Stimulated activated CD4-positive, alpha-beta T cell treated with anti-CD3 and anti-CD28 coated beads, Interleukin-1b, Interleukin-23, amount 100 ng/mL, for 1 hour (primary cell): ENCODE measurements at places on chromosomes 16 and 17.

DNA sequence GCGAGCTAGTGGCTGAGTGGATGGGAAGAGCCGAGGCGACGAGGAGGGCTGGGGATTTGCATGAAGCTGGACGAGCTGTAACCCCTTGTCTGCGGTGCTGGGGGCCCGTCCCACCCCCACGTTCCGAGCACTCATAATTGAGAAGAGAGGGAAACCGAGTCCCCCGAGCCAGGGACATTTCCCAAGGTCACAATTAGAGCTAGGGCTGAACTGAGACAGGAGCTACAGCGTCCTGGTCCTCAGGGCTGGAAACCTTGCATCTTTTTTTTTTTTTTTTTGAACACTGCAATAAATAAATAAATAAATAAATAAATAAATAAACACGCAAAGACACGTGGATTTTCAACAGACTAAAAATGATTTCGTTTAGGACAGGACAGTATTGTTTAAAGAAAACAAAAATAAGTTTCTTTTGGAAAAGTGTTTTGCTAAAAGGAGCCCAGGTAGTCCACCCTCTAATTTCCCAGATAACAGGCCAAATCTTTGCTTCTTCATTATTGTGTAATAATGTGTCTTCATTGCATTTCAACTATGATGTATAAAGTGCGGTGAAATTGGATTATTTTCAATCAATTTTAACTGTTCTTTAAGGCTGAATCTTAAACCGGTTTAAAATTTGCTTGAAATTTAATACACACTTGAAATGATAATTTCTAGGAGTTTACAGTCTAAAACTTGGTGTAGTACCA, 992 bp downstream of the GDPD1 start:
- DNase-seq: no peak

- DNase-seq: no peak
Measured at GRCh38 chr17:78053777-78054468, 74.6 kb downstream of the TMC6 start.

DNA sequence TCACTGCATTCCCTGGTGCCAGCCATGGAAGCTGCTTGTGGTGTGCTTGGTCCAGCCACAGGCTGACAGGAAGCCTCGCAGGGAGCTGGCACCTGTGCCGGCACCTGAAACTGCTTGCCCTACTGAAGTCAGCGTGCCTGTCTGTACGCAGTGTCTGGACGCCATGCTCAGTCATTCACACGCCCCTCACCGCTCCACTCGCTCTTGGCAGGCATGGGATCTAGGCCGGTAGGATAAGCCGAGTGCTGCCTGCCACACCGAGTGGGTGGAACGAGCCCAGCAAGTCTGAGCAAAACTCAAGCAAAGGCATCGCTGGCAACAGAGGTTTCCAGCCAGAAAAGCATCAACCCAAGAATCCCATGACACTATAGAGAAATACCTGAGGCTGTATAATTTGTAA, 350.6 kb downstream of the CDH11 start:
- DNase-seq: no peak

GRCh38 chr16:31664683-31665482, 137.2 kb downstream of the AHSP start:
- no peak for DNase-seq

DNA sequence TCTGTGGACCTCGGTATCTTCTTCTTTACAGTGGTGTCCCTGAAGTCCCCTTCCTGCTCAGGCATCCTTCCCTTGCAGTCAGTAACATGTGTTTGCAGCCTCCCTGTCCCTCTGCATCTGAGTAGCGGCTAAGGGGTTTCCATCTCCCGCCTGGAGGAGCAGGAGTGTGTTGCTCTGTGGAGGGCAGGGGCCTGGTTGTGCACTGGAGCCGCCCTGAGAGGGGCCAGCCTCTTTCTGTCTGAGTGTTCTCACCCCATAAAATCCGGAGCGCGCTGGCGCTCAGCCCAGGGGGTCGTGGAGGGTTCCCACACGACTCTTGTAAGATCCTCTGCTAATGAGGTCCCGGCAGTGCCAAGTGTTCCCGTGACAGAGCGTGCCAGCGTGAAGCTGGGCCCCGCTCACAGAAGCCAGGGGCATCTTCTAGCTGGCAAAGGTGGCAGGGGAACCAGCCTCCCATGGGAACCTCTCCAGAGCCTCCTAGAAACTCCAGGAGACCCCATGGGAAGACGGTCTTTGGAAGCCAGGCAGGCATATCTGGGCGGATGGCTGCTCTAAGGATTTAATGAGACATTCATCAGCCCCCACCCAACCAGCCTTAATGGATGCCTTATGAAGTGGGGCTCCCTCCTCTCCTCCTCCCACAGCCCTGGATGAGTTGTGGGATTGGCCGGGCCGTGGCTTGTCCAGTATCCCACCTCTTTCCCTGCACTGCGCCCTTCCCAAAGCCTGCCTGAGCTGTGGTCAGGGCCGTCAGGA, 91.4 kb upstream of the GSE1 start:
- DNase-seq: no peak

GRCh38 chr17:28057731-28058246, 15.3 kb downstream of the NLK start:
- DNase-seq: no peak

DNA sequence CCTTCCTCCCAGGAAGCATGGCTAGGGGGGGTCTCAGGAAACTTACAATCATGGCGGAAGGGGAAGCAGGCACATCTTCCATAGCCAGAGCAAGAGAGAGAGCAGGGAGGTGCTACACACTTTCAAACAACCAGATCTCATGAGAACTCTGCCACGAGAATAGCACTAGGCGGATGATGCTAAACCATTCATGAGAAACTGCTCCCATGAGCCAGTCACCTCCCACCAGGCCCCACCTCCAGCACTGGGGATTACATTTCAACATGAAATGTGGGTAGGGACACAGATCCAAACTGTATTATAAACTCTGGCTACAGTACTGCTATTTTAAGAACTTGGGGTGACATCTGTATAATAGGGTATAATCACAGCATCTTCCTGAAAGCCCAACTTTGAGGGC, 83.1 kb upstream of the CACNG5 start:
- DNase-seq: no peak

DNA sequence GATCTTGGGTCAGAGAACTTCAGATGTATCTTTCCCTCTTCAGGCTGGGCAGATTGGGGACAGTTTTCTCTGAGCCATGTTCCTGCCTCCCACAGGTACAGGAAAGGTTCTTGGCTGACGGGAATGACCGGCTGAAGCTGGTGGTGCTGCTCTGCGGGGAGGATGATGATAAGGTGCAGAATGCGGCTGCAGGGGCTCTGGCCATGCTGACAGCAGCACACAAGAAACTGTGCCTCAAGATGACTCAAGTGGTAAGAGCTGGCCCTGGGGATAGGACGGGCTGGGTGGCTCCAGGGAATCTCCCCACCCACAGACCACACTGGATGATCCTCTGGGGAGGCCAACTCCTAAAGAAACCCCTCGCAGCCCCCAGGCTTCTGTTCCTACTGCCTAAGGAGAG, 10.9 kb downstream of the SLC35G3 start:
- no peak for DNase-seq

DNA sequence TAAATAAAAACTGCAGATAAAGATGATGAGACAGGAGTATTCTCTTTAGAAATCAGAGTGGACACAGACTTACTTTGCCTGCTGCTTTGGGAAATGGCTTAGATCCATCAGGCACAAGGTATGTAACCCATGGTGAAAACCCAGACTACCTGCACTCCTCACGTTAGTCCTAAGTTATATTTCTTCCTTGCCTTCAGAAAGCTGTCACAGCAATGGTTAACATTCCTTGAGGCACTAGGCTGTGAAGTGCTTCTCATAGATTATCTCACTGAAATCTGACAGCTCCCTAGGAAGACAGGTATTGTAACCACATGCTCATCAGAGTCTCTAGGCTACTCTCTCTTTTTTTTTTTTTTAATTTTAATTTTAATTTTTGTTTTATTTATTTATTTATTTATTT, 20.9 kb downstream of the ZSWIM7 start:
- DNase-seq: no peak

DNA sequence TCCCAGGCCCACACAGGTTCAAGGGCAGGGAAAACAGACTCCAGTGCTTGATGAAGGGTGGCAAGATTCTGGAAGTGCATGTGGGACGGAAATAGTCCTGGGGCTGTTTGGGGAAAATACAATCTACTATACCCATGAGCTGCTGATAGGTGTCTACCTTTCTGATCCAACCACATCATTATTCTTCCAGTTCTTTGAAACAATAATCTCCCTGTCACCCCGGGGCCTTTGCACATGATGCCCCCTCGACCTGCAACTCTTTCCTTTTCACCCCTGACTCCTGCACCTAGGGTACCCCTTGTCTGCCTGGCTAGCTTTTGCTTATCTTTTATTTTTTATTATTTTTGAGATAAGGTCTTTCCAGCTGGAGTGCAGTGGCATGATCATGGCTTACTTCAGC, 45.0 kb downstream of the LDHD start:
- DNase-seq: no peak

- no peak for DNase-seq
Measured at GRCh38 chr16:88415713-88416323, 33.1 kb downstream of the ZNF469 start.

GRCh38 chr17:8057691-8058114, 18.8 kb downstream of the ALOX15B start:
- DNase-seq: no peak

GRCh38 chr16:2532494-2533141, 1.4 kb upstream of the CEMP1 start:
- DNase-seq: peak; percentile 22

DNA sequence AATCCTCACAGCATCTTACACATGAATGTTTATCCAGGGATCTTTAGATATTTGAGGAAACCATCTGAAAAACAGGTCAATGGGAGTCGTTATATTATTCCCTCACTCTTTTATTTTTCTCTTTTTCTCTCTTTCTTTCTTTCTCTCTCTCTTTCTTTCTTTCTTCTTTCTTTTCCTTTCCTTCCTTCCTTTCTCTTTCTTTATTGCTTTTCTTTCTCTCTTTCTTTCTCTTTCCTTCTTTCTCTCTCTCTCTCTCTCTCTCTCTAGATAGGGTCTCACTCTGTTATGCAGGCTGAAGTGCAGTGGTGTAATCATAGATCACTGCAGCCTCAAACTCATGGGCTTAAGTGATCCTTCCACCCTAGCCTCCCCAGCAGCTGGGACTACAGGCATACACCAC, 20.3 kb upstream of the OR4D1 start:
- no peak for DNase-seq

DNA sequence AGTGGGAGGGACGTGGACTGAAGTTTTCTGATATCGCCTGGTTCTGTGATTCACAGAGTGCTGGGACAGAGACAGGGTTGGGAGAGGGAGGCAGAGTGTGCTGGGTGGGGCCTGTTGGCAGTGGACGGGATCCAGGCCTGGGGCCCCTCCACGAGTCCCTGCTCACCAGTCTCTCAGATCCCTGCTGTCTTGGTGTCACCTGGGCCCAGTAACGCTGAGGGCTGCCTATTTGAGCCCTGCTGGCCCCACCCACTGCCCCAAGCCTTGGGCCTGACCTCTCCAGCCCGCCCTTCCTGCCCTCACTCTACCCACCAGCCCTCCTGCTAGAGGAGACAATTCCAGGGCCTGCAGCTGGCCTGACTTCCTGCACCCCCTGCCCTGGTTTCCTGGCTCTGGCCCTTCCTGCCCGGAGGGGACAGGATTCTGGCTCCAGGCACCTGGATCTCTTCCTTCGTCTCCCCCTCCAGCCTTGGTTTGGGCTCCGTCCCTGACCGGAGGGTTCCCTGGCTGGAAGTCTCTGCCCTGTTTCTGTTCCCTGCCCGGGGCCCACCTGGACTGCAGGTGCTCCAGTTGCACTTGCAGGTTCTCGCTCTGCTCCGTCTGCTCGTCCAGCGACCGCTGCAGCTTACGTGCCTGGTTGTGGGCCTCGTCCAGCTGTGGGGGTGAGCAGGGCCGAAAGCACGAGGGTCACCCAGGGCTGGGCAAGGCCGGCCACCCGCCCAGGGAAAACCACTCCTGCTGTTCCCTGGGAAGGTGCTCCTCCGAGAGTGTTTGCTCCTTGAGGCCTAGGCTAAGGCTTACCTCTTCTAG, 21.4 kb downstream of the CCDC102A start:
- no peak for DNase-seq

DNA sequence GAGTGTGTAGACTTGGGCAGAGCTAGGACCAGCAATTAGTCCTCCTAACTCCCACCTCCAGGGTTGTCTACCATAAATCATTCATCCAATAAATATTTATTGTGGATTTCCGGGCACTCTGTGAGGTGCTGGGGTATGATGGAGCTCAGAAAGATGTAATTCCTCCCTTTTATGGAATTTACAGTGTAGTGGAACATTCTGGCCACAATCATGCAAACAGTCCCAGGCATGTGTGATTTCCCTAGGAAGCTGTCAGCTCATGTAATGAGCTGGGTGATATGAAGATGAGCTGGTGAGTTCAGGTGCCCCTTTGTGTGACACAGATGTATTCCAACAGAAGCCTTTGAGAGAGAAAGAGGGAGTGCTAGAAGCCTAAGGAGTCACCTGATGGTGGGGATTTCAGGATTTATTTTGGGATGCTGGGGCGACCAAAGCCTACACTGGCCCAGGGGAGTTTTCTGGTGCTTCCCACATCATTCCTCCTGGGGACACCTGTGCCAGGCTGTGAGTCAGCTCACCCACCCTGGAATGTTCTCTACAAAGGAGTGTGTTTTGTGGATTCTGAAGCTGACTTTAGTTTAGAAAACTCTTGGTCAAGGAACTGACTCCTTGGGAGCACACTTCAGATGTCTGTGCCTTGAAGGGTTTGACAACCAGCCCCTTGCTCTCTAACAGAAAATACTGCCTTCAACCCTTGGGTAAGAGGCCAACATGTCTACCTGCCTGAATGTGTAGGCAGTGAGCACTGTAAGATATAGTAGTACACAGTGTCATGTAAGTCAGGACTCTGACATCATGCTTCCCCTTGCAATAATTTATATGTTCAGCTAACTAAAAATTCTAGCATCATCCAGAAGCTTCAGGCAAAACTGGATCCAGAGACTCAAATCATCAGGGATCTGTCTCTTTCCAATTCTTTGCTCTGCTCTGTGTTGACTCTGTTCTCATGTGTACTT, 42.9 kb downstream of the HS3ST4 start:
- DNase-seq: no peak

GRCh38 chr16:80931801-80932707, 74.6 kb downstream of the CMC2 start:
- DNase-seq: no peak

DNA sequence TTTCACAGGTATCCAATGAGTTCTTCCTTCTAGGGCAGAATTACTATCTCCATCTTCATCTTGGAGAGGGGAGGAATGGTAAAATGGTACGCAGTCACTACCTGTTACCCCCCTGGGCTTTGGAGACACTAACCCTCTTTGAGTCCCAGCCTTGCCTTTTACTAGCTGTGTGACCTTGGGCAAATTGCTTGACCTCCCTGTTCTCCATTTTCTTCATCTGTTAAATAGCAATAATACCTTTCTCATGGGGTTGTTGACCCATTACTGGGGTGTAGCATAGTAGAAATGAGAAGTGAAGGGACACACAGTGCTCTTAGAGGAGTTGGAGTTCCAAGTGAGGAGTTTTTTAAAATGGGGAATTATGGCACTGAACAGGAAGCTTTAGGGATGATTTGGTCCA, 324.7 kb downstream of the FOXL1 start:
- DNase-seq: no peak
